Skin of body (tissue), 3 donors: ENCODE measurements at places on chromosomes 3 and 15.

GRCh38 chr3:129317014-129317771 lies 38.5 kb downstream of the HMCES start:
- no peak for DNase-seq

DNA sequence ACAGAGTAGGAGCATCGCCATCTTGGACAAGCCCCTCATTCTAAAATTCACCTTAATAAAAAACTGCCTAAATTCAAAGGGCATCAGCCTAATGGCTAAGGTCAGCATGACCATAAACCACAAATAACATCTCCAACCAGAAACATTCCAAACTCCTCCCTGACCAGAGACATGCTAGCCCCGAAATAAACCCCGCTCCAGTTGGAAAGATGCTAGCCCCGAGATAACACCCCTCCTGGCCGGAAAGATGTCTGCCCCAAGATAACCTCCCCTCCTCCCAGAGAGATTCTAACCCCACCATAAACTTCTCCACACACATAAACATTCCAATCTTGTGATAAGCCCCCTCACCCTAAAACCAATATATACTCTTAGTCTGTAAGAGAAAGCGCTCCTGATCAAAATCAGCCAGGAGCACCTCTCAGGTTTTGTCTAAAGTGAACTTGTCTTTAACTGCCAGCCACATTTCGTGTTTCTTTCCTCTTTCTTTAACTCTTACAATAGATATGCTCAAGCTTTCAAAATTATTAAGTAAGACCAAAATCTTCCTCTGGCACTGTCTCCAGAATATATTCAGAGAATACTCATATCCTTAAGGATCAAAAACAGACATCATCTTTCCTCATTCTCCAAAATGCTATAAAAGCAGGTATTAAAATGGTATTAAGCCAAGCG lies 104.1 kb downstream of the GSK3B start:
- no peak for DNase-seq

- no peak for DNase-seq
Observed at GRCh38 chr15:101801048-101801447, 2.3 kb upstream of the OR4F6 start.

DNA sequence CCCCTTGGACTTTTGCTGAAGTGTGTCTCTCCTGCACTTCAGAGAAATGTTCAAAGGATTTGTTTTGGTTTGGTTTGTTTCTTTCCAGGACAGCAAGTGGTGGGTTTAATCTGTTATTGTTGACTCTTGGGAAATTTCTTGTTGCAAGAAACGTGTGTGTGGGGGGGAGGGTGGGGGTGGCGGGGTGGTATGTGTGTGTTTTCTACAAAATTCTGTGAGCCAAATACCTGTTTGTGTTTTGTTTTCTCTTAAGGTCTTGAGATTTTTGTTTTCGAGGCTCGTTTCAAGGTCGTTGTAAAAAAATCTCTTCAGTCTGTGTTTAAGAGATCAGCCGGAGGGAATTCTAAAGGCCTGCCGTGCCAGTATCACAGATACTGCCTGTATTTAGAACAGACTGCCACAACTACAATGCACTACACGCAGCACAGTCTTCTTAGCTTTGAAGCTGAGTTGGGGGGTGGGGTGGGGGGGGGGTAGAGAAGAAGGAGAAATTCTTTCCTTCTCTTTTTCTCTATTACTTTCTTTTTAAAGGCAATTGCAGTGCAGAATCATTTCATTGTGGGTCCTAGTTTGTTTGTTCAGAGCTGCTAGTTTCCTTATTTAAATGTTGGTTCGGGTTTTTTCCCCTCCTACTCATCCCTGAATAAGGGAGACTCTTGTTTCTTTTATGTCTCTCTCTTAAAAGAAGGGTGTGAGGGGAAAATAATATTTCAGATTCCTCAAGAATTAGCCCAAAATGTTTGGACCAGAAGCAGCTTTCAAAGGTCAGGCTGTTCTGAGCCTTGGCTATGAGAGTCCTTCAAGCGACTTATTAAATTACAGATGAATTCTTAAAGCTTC lies 1.4 kb upstream of the BCL6 start:
- peak; percentile 64 for DNase-seq

GRCh38 chr15:40069178-40070165 lies 30.5 kb upstream of the SRP14 start:
- DNase-seq = no peak

DNA sequence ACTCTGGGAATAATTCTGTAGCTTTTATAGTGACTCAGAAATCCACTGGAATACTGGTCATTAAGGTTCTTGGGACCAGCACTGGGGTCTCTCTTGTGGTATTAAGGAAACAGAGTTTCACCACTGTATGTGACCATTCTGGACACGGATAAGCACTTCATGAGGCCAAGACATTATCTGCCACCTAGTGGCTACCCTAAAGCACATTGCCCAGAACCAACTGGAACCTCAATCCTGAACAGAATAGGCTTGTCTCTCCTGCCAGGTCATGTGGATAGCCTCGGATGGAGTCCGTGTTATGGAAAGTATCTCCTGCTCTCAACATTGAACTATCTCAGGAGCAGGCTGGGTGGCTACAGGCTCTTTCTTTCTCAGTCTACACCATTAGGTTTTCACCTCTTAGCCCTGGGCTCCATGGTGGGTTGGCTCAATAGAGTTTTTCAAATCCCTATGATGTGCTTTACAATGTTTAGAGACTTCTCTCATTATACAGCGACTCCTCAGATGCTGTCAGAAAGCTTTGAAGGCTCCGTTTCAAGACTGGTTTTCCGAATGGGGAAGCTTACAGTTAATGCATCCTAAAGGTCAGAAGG lies 167.6 kb upstream of the ST8SIA2 start:
- no peak for DNase-seq

- no peak for DNase-seq
Observed at GRCh38 chr15:68580026-68580882, 1.5 kb downstream of the CORO2B start.

- DNase-seq = no peak
Observed at GRCh38 chr15:82554351-82554750, 14.1 kb upstream of the RPS17 start.

- DNase-seq = no peak
Observed at GRCh38 chr3:85710490-85710889, 751.7 kb downstream of the CADM2 start.

GRCh38 chr15:96213045-96213444 lies 117.5 kb upstream of the NR2F2 start:
- no peak for DNase-seq

DNA sequence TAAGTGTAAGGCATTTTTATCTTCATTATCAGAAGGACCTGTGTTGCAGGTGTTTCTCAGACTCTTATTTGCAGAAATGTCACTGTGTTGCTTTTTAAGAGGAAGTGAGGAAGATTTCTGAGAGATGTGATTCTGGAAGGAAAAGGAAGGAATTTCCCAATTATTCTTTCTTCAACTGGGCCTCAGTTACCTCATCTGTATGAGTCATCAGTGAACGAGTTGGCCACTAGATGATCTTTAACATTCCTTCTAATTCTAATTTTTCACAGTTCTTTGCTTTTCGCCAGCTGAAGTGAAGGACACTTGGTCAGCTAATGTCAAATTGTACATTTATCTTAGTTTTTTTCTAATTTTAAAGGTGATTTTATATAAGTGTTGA lies 28.9 kb downstream of the CLEC3B start:
- no peak for DNase-seq

DNA sequence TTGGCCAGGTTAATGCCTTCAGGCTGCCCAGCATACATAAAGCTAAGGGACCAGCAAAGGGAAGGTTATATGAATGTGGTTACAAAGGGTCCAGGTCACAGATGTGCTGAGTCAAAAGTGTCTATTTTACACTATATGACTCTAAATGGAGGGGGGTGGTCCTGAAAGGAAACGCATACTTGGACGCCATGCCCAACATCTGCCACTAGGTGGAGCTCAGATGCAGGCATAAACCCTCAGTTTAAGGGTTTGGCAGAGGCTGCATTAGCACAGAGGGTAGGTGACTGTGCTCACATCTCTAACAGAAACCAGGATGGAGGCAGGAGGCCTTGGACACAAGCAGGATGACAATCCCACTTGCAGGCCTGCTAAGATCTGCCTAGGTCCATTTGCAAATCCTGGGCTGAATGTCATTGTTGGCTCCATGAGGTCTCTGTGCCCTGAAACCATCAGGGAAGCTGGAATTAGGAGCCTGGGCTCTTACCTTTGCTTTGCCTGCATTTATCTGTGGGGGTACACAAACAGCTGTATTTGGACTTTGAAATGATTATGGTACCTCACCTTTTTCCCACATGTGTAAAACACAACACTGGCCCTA lies 55.8 kb downstream of the ZNF621 start:
- peak; percentile 27 for DNase-seq

GRCh38 chr3:31878231-31878838 lies 102.7 kb downstream of the OSBPL10 start:
- peak; percentile 86 for DNase-seq

- DNase-seq = no peak
Observed at GRCh38 chr3:47411696-47412452, 31.1 kb downstream of the PTPN23 start.

DNA sequence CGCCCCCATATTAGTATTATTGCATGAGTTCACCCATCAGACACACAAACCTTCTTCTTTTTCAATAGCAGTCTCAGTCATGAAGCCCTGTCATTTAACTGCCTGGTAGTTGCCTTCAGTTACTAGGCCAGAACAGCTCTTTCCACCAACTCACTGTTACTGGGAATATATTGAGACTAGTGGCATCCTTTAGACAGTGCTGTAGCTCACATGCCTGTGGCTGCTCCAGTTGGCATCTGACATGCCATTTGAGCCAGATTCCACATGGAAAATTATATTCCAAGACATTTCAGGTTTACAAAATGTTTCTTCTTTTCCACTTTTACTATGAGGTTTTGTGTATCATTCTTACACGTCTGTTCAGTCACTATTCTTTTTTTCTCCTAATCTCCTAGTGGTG lies 146.1 kb downstream of the GHSR start:
- DNase-seq = no peak

DNA sequence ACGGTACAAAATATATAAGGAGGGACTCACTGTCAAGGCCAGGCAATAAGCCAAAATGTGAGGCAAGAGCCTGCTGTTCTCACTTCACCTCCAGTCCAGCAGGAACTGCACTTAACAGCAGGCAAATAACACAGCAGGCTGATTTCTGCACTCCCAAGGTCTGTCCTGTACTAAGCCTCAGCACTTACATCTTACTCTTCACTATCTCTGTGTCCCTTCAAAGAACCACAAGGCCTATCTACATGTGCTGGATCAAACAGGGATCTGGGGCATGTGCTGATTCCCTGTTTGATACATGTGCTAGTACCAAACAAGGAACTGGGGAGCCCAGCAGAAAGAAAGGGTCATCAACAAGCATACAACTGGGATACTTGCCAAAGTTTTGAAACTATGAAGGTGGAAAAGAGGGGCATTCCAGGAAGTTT lies 22.2 kb downstream of the UACA start:
- peak; percentile 37 for DNase-seq

- DNase-seq = no peak
Observed at GRCh38 chr3:128271536-128272332, 118.5 kb downstream of the EEFSEC start.

- peak; percentile 80 for DNase-seq
Observed at GRCh38 chr3:54663501-54664011, 264.3 kb downstream of the LRTM1 start.

- no peak for DNase-seq
Observed at GRCh38 chr15:59307165-59307537, 65.5 kb downstream of the MYO1E start.

DNA sequence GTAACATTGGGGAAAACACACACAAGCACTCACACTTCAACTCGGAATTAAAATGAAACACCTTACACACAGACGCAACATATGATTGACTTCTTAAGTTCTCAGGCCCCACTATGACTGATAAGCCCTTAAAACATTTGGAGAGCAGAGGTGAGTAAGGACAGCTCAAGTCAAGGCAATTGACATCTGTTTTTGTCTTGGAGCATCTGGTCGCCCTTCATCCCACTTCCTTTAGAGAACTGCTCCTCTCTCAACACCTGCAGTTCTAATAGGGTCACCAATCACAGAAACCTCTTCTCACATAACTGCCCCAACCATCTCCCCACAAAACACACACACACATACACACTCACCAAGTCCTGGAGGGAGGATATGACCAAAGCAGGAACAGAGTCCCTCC lies 43.4 kb downstream of the ERC2 start:
- DNase-seq = no peak

GRCh38 chr3:160049565-160049964 lies 60.9 kb downstream of the IL12A start:
- no peak for DNase-seq

DNA sequence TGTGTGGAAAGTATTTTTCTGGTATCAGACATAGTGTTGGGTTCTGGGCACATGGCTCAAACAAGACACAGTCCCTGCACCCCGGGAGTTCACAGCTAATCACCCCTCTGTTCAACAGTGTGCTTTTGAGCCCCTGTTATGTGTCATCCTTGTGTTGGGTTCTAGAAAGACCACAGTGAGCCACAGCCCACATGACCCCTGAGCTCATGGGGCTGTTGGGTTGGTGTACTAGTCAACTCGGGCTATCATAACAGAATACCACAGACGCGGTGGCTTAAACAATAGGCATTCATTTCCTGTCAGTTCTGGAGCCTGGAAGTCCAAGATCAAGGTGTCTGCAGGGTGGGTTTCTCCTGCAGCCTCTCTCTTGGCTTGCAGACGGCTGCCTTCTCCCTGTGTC lies 100.0 kb downstream of the DNAJB8 start:
- no peak for DNase-seq

- DNase-seq = no peak
Observed at GRCh38 chr3:184784731-184785500, 27.1 kb upstream of the VPS8 start.

DNA sequence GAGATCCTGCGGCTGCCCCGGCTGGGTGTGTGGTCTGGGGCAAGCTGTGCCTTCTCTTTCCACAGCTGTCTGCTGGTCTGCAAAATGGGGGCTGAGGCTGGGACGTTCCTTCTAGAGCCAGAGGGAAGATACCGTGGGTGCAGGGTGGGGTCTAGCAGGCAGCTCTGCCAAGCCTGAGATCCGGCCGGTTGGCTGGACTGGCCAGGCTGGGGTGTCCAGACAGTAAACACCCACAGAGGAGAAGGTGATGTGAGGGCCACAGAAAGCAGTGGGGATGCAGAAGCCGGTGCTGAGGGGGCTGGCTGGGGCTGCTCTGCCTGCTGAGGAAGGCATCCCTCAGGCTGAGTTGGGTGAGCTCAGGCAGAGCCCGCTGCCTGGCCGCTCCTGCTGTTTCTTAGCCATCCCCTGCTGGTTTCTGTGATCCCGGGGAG lies 46.1 kb downstream of the FBLN2 start:
- DNase-seq = no peak

DNA sequence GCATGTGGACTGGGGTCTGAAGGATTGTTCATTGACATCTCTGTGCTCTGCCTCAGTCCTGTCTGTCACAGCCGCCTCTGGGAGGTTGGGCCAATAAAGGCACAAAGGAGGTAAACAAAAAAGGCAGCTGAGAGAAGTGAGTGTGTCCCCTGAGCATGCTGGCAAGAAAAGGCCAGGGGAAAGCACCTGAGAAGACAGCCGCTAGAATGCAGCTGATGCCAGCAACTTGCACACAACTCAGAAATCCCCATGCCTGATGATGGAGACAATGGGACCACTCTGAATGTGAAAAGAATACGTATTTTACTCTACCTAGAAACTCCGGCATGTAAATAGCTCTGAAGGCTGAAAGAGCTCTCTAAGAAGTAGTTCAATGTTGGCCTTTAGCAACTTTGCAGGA lies 118.7 kb downstream of the KCNH8 start:
- DNase-seq = no peak

- no peak for DNase-seq
Observed at GRCh38 chr3:155326244-155326643, 32.8 kb upstream of the STRIT1 start.
